Thymus (tissue), 14 donors: ENCODE measurements at places on chromosomes 16 and 17. TPM values are rescaled to one million over a fixed set of nuclear protein-coding genes. Genes with fewer than 3 reads are reported as not detected.

DNA sequence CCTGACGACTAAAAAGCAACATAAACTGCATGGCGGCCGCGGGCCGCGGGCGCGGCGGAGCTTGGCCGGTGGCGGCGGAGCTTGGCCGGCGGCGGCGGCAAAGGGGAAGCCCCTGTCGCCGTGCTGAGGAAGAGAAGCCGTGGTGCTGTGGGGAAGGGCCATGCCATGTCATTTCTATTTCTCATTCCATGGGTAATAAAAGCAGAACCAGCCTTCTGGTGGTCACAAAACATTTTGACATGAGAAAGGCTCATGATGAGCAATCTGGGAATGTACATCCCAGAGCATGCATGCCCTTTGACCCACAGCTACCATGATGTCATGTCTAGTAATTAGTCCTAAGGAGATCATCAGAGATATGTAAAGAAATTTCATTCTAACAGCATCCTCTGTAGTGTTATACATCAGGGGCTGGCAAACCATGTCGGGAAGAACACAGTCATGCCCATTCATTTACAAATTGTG, 23.9 kb upstream of the HEATR6 start:
- DNase-seq, result no peak

- DNase-seq, result no peak
Measured at GRCh38 chr16:53061701-53062159, 6.9 kb downstream of the CHD9 start.

DNA sequence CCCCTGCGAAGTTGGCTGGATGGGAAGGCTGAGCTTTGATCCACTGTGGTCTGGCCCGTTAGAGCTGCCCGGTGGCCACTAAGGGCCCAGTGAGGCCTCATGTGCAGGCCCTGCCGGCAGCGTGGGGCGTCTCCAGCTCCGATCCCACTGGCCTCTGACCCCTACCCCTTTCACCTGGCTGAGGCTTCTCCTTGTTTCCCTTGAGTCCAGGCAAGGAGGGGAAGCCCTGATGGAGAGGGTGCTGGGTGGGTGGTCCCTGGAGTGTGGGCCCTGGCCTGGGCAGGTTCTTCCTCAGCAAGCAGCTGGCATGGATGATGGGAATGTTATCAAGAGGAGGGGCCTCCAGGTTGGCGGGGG, 356.8 kb downstream of the SEC14L1 start:
- DNase-seq, result no peak

DNA sequence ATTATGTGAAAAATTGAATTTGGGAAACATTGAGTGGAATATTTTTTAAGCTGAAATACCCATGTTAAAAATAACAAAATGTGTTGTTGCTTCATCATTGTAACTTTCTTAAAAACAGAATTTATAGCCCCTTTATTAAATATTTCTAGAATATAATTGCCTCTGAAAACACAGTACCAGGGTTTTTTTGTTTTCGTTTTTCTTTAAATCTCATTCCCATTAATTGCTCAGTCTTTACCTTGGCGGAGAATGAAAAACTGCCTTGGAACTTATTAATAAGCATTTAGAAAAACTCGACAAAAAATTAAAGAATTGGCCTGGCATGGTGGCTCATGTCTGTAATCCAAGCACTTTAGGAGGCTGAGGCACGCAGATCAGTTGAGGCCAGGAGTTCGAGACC, 195.2 kb upstream of the TBX2 start:
- no peak for DNase-seq

DNA sequence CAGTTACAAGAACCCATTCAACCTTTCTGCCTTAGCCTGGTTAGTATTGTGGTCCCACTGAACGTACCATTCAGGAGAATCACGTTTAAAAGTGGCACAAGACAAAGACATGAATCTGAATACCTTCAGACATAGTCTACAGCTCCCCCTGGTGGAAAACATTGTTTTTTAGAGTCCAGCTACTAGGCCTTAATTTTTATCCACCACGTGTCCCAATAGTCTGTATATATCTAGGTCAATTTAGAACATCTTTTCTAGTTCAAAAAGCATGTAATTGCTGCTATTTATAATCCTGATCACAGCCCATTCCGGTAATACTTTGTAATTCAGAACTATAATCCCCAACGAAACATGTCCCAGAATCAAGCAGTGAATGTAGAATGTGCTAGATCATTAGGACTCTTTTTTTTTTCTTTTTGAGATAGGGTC, 13.7 kb upstream of the GUCY2D start:
- peak; percentile 91 for DNase-seq

Gene HS3ST3B1
- total RNA-seq, result 5.8 TPM
